ENCODE measurements at places on chromosomes 12 and 14. TPM values are rescaled to one million over a fixed set of nuclear protein-coding genes. Genes with fewer than 3 reads are reported as not detected.

FGF6 gene
- polyA plus RNA-seq, result 1.2 TPM

SLC4A8 gene
- 0.03 TPM for polyA plus RNA-seq

ETFBKMT gene
- polyA plus RNA-seq, result 3.6 TPM

SCAF11 gene
- polyA plus RNA-seq, result 28.5 TPM

CMTM5 gene
- 0.32 TPM for polyA plus RNA-seq

GPX2 gene
- 0.21 TPM for polyA plus RNA-seq

ATL1 gene
- 0.94 TPM for polyA plus RNA-seq

IL22 gene
- polyA plus RNA-seq, result not detected

ZFYVE1 gene
- polyA plus RNA-seq, result 10.4 TPM

POTEG gene
- not detected for polyA plus RNA-seq

SYT1 gene
- polyA plus RNA-seq, result 0.05 TPM

Data from psoas muscle (tissue), 8 donors.